Peyer's patch (tissue), 4 donors: ENCODE measurements at places on chromosomes 13 and 19.

DNA sequence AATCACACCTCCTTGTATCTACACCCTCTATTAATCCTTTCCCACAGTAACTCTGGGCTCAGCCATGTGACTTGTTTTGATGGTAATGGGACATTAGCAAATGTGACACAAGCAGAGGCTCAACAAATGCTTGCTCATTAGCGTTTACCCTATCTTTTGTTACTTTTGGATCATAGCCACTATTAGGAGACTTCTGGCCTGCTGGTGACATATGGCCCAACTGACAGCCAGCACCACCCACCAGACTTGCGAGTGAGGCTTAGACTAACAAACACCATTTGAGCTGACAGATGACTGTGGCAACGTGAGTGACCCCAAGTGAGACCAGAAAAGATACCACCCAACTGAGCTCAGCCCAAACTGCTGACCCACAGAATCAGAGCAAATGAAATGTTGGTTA, 154.1 kb downstream of the OLFM4 start:
- no peak for DNase-seq
- H3K36me3 ChIP-seq, result no peaks in the 10 kb centered on the region
- H3K27me3 ChIP-seq, result no peaks in the 10 kb centered on the region
- no peaks in the 10 kb centered on the region for H3K4me1 ChIP-seq

DNA sequence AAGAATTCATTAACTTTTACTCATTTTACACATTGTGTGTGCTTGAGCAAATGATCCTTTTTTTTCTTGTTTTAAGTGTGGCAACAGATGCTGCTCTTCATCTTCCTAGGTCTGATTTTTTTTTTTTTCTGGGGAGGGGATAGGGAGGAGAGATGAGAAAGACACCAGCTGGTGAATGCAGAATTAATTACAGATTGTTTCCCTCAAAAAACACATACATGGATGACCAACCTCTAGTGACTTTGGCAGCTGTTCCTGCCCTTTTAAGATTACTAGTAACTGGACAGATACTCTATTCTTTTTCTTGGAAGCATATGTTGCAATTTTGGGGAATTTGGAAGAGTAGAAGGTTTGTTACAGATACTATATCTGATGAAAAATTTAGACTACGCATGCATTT, 103.6 kb upstream of the MYO16 start:
- no peak overlapping the region for H3K4me3 ChIP-seq
- DNase-seq, result no peak
- H3K4me1 ChIP-seq, result no peaks in the 10 kb centered on the region
- H3K36me3 ChIP-seq, result no peaks in the 10 kb centered on the region

DNA sequence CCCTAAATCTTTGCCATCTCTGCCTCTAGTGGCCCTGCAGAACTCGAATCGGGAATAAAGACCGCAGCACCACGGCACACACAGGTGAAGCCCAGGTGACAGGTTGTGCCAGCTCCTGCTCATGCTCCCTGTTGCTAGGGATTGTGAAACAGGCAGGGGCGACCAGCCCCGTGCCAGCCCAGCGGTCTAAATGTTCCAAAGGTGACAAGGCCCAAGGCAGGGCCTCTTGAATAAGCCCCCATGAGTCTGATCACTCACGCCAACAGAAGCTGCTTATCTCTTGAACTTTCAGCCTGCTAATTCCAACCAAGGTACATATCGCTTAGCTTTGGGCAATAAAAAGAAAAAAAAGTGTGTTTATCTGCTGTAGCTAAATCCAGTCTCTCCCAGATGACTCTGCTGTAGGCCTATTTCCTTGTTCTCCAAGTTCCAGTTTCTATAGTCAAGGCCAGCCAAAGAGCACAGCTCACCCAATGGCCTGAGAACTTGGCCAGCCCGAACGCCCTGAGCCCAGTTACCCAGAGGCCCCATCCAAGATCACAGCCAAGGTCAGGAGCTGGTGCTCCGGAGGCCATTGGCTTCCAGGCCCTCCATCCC, 191.1 kb upstream of the GPR12 start:
- H3K36me3 ChIP-seq, result no peaks in the 10 kb centered on the region
- H3K4me3 ChIP-seq, result no peak overlapping the region
- no peaks in the 10 kb centered on the region for H3K27me3 ChIP-seq

- H3K36me3 ChIP-seq, result no peaks in the 10 kb centered on the region
- DNase-seq, result no peak
- no peak overlapping the region for H3K27ac ChIP-seq
- no peak overlapping the region for H3K4me3 ChIP-seq
Measured at GRCh38 chr13:35354285-35354684, 122.2 kb downstream of the MAB21L1 start.

GRCh38 chr13:54078271-54078870, 1049.8 kb downstream of the OLFM4 start:
- DNase-seq, result no peak
- H3K36me3 ChIP-seq, result no peaks in the 10 kb centered on the region
- no peaks in the 10 kb centered on the region for H3K27me3 ChIP-seq
- H3K4me3 ChIP-seq, result no peak overlapping the region
- no peak overlapping the region for H3K27ac ChIP-seq
- no peaks in the 10 kb centered on the region for H3K4me1 ChIP-seq

- H3K36me3 ChIP-seq, result no peaks in the 10 kb centered on the region
- no peak within 1 kb of the TSS for H3K27ac ChIP-seq
- DNase-seq, result no peak
- H3K27me3 ChIP-seq, result no peaks in the 10 kb centered on the region
Measured at GRCh38 chr19:47419030-47419783, at the start of gene MEIS3. TSS of gene MEIS3 (minus strand) at chr19:47419527. CDS start at chr19:47419081, 446 bp downstream.

- peaks cover 36% of the 10 kb centered on the region for H3K4me1 ChIP-seq
- no peak for DNase-seq
- no peaks in the 10 kb centered on the region for H3K27me3 ChIP-seq
- H3K4me3 ChIP-seq, result no peak overlapping the region
- no peaks in the 10 kb centered on the region for H3K36me3 ChIP-seq
Measured at GRCh38 chr19:49468746-49469447, 5.1 kb upstream of the FLT3LG start.

- H3K4me3 ChIP-seq, result no peak overlapping the region
- no peaks in the 10 kb centered on the region for H3K36me3 ChIP-seq
- no peak overlapping the region for H3K27ac ChIP-seq
- no peaks in the 10 kb centered on the region for H3K27me3 ChIP-seq
Measured at GRCh38 chr13:30313311-30313710, 6.0 kb upstream of the KATNAL1 start.

DNA sequence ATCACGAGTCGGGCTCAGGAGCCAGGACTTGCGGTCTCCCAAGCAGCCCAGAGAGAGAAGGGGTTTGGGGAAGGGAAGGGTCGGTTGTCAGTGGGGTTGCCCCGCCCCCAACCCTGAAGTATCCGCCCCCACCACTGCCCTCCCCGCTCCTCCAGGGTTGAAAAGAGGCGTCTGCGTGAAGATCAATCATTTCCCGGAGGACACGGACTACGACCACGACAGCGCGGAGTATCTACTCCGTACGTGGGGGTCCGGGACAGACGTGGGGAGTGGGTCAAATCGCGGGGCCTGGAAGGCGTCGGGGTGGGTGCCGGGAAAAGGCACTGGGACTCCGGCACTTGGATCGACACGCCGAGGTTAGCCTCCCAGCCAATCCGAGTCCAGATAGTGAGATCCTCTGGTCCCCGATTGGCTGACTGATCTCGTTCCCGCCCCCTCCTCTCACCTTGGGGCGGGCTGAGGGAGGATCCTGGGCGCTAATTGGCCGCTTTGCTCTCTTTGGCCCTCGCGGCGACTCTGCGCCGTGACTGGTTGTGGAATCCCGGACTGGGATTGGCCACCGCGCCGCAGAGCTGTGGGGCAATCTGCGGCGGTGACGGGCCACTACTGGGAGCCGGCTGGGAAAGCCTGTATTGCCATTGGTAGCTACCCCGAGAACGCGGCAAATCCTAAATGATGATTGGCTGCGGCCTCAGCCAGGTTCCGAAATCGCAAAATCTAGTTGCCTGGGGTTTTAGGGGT, 13.3 kb upstream of the CACNG6 start:
- no peak overlapping the region for H3K4me3 ChIP-seq
- no peak for DNase-seq
- peaks cover 25% of the 10 kb centered on the region for H3K27me3 ChIP-seq
- no peak overlapping the region for H3K27ac ChIP-seq

DNA sequence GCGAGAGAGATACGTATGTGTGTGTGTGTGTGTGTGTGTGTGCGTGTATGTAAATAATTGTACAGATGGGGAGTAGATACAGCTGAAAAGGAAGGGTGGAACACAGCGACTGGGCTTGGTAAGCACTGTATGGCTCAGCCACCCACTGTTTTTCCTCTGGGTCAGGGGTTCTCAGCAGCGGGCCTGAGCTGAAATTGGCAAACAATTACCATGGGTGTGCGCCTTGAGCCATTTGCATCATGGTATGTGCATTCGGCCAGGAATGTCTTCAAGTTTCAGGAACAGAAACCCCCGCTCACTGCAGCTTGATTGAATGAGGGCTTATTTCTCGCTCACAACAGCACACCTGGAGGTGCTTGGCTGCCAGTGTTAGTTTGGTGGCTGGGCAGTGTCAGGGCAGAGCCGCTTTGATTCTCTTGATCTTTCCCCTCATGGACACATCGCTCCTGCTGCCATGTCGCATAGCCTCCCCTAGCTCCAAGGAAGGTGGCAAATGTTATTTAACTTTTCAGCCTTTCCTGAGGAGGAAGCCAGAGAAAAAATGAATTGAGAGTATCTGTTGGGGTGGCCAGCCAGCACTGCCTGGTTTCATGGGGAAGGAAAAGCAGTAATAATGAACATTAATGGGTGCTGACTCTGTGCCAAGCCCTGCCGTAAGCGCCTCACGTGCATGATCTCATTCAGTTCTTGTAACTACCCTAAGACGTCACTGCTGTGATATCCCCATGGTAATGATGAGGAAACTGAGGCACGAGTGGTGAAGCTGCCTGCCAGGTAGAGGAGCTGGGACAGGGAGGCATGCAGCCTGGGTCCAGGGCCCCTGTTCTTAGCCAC, 126.9 kb downstream of the SIPA1L3 start:
- H3K27me3 ChIP-seq, result no peaks in the 10 kb centered on the region
- H3K27ac ChIP-seq, result peak overlapping the region; percentile 85
- no peaks in the 10 kb centered on the region for H3K4me1 ChIP-seq
- no peak for DNase-seq
- no peak overlapping the region for H3K4me3 ChIP-seq
- peaks cover 12% of the 10 kb centered on the region for H3K36me3 ChIP-seq

GRCh38 chr13:102870677-102871415, 25.0 kb downstream of the ERCC5 start:
- H3K27ac ChIP-seq, result no peak overlapping the region
- H3K4me3 ChIP-seq, result no peak overlapping the region
- H3K27me3 ChIP-seq, result no peaks in the 10 kb centered on the region
- H3K36me3 ChIP-seq, result peaks cover 75% of the 10 kb centered on the region

DNA sequence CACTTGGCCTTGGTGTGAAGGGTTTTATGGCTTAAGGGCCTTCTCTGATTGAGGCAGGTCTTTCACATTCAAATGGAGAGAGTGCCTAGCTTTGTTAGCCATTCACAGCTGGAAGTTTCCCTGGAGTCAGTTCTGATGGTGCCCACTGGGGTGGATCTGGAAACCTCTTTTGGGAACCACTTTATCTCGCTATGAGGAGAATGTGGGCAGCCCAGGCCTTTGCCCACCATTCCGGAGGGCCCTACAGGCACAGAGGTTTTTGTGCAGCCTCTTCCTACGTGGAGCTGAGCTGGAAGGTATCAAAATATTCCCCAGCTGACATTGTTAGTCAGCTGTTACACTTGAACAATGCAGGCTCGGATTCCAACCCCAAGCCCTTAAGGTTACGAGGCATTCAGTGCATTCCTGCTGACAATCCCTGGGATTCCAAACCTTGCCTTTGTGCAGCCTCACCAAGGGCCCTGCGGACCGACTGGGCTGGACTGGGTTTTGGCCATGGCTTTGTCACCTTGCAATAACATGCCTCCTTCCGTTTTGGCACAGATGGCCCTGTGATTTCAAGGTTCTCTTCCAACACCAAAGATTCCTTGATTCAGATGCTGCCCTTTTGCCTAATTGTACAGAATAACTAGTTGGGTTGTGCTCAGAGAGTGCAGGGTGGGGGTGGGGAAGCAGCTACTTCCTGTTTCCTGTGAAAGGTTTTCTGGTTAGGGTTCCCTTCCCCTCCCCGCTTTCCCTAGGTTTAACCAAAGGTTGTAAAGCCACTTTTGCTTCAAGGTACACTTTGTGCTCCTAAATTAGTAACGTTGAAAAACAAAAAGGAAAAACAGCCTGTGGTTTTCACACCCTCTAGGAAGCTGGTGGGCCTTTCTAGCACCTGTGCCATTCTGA, 27.0 kb downstream of the SAE1 start:
- no peaks in the 10 kb centered on the region for H3K27me3 ChIP-seq
- peak; percentile 54 for DNase-seq
- peaks cover 31% of the 10 kb centered on the region for H3K4me1 ChIP-seq
- peak overlapping the region; percentile 74 for H3K27ac ChIP-seq
- H3K4me3 ChIP-seq, result no peak overlapping the region
- no peaks in the 10 kb centered on the region for H3K36me3 ChIP-seq

DNA sequence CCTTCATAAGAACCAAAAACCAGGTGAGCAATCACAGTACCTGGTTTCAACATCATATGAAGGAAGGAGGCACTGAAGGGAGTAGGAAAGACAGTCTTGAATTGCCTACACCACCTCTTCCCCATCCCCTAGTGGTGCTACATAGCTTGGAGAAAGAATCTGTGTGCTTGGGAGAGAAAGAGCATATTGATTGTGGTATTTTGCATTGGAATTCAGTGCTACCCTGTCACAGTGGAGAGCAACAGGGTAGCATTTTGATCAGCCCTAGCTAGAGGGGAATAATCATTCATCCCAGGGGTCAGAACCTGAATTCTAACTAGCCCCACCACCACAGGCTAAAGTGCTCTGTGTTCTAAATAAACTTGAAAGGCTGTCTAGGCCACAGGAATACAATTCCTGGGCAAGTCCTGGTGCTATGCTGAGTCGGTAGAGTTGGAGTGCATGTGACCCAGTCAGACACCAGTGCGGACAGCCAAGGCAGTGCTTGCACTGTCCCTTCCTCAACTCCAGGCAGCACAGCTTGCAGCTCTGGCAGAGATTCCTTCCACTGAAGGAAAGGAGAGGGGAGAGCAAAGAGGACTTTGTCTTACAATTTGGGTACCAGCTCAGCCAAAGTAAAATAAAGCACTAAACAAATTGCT, 158.7 kb downstream of the VWA8 start:
- H3K27me3 ChIP-seq, result peaks cover 4% of the 10 kb centered on the region
- DNase-seq, result no peak
- H3K27ac ChIP-seq, result no peak overlapping the region
- H3K4me1 ChIP-seq, result no peaks in the 10 kb centered on the region
- peaks cover 17% of the 10 kb centered on the region for H3K36me3 ChIP-seq
- no peak overlapping the region for H3K4me3 ChIP-seq

DNA sequence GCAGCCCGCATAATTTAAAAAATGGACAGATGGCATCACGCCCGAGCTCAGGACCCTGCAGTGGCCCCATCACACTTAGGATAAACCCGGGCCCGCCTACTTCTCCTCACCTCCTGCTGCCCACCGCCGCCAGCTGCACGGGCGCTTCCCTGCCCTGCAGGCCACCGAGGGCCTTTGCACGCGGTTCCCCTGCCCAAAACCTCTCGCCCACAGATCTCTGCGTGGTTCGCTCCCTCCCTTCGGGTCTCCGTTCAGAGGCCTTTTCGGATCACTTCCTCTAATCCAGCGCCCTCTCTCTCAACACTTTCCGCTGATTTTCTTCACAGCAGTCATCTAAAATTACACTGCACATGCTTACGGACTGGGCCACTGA, 1.8 kb downstream of the SHISA7 start:
- no peaks in the 10 kb centered on the region for H3K36me3 ChIP-seq
- H3K4me3 ChIP-seq, result no peak overlapping the region
- peaks cover 18% of the 10 kb centered on the region for H3K4me1 ChIP-seq
- H3K27me3 ChIP-seq, result peaks cover 57% of the 10 kb centered on the region
- no peak overlapping the region for H3K27ac ChIP-seq

GRCh38 chr13:66826398-66826797, 403.7 kb downstream of the PCDH9 start:
- no peaks in the 10 kb centered on the region for H3K4me1 ChIP-seq
- H3K27me3 ChIP-seq, result no peaks in the 10 kb centered on the region
- H3K4me3 ChIP-seq, result no peak overlapping the region
- H3K27ac ChIP-seq, result no peak overlapping the region
- no peak for DNase-seq
